ENCODE measurements at places on chromosomes 4 and X.

DNA sequence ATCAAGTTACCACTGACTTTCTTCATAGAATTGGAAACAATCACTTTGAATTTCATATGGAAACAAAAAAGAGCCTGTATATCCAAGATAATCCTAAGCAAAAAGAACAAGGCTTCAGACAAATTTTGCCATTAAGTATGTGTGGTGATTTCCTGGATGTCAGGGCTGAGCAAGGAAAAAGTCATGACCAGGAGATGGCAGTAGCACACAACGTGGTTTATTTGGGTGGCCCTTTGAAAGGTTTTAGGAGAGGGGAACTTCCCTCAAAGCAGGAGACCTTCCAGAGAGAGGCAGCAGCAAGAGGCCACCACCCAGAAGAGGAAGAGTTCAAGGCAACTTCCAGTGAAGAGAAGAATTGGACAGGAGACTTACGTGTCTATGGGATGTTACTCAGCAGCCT, 18.1 kb upstream of the ZXDB start:
- DNase-seq = no peak

GRCh38 chrX:153353416-153353815, 19.5 kb downstream of the ZNF275 start:
- no peak for DNase-seq

GRCh38 chrX:50577326-50577725, 106.7 kb upstream of the DGKK start:
- DNase-seq = no peak

DNA sequence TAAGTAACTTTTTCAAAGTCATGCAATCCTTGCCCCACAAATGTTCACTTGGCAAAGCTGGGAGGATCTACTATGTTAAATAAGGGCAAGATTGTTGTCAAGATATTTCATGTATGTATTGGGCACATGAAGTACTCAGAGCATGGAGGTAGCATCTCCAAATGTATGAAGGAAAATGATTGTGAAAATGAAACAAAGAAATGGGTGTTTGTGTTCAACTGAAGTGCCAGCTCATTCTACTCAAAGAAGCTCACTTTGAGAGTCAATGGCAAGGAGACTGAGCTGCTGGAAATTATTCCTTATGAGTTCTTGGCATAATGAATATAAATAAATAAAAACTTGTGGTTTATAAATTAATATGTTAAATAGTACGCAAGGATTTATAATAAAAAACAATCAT, 124.5 kb upstream of the ARSJ start:
- DNase-seq = no peak

GRCh38 chr4:135244056-135244455, 1042.5 kb upstream of the PABPC4L start:
- no peak for DNase-seq

DNA sequence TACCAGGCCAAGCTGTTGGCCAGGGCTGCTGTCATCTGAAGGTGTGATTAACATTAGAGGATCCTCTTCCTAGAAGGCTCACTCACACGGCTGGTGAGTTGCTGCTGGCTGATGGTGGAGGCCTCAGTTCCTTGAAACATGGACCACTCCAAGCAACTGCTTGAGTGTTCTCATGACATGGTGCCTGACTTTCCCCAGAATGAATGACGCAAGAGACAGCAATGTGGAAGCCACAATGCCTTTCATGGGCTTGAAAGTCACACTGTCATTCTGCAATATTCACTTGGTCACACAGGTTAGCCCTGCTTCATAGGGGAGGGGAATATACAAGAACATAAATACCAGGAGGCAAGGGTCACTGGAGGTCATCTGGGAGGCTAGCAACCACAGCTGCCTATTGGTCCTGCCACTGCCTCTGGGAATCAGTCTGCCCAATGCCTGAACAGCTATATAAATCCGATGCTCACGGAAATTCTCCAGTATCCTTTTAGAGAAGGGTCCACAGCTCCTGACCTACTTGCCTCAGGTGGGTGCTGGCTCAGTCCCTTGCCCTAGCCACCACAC, 97.1 kb upstream of the MAML3 start:
- DNase-seq = no peak

- peak; percentile 49 for DNase-seq
These were observed 8.7 kb upstream of the MSANTD1 start for GRCh38 chr4:3239998-3240920.

DNA sequence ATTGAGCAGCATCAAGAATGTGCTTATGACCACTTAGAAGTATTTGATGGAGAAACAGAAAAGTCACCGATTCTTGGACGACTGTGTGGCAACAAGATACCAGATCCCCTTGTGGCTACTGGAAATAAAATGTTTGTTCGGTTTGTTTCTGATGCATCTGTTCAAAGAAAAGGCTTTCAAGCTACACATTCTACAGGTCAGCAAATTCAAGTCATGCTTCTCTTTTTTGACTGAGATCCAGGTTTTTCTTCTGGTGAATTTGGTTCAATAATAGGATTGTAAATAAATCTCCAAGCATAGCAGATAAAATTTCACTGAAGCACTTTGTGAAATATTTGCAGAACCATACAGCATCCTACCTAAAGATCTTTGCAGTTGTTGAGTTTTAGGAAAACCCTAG, 218.1 kb downstream of the TLL1 start:
- no peak for DNase-seq

DNA sequence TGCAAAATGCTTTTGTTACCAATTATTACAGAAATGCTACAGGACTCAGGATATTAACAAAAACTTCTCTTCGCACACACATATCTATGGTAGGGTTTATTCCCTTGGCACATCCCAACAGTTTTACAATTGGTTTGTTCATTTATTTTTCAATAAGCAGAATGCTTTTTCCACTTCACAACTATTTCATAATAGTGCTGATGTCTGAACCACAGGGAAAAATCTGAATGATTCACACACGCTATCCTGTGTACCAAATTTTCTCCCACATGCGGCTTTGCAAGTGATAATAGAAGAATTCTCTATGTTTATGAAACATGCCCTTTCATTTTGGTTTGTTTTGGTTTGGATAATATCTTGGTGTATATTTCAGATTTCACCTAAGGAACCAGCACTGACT, 725.7 kb upstream of the TENM3 start:
- DNase-seq = no peak

GRCh38 chr4:88043586-88044340, 36.3 kb downstream of the PKD2 start:
- DNase-seq = no peak

GRCh38 chr4:110124711-110125110, 73.7 kb downstream of the ELOVL6 start:
- no peak for DNase-seq

- DNase-seq = no peak
These were observed 112.1 kb downstream of the DRD5 start for GRCh38 chr4:9893329-9894108.

DNA sequence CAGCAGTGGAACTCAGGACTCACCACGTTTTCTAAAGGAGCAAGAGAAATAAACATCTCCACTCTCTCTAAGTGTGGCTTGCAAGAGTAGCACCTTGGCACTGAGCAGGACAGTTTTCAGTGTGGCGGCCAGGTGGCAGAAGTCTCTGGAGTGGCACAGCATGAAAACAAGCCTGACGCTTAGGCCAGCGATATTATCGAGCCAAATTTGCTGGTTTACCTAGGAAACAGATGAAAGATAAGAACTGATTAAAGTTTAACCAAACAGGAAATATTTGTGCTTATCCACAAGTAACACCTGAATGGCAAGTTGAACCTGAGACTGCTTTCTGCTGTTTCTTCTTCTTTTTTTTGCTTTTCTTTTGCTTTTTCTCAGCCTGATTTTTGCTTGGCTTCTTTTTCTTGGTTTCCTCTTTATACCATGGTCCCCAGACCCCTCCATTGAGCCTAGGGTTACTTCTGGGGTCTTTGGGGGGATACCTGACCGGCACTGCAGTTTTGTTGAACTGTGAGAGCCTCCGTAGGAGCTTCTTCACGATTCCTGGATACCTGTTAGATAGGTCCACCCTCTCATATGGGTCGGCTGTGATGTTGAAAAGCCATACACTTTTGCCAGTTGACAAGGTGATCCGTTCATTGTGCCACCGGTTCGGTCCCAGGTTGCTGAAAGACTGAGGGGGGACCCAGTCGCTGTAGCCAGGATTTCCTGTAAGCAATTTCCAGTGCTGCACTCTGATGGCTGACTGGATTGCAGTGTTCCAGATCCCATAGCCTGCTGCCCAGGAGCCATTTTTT, 77.3 kb downstream of the ARSJ start:
- peak; percentile 4 for DNase-seq

DNA sequence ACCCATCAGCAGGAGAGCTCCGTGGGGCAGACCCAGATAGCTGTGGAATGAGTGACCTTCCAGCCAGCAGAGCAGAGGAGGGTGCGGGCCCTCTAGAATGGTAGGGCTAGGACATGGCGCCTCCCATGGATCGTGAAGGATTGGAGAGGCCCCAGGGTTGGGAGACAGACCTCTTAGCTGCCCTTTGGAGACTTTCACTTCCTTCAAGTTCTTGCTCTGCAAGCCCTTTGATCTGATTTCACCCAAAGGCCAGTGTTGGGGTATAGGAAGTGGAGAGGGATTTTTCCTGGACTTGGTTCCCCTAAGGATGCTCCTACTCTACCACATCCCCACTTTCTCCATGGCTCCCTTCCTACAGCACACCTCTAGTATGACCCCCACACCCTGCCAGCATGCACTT, 3.0 kb downstream of the SASH3 start:
- no peak for DNase-seq

DNA sequence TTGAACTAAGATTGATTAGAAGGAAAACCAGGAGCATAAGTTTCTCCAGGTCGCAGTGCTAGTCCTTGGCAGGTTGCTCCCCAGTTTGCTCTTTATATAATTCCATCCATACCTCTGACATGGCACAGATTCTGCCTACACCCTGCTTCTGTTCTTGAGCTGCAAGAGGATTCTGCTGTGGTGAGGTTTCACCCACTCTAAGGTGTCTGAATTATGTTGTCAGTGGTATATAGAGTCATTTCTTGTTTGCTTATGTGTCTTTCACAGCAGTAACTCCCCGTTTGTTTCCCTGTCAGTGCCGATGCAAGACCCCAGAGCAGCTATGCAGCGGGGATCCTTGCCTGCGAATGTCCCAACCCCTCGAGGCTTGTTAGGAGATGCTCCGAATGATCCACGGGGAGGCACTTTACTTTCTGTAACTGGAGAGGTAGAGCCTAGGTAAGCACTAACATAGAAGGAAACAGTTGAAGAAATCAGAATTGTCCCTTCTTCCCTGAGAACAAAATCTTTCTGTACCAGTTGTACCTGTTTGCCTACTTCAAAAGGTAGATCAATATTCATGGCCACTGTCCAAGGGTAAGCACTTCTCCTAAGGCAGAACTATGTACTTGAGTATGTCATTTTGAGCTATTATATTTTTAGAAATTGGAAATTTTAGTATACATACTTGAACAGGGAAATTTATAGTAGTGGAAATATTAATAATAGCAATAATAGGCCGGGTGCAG, 11.2 kb downstream of the CSTF2 start:
- no peak for DNase-seq

GRCh38 chr4:479972-480371, 19.0 kb downstream of the ZNF721 start:
- no peak for DNase-seq

GRCh38 chr4:15065516-15065915, 63.2 kb downstream of the CPEB2 start:
- no peak for DNase-seq

- DNase-seq = no peak
These were observed 102.1 kb downstream of the AREG start for GRCh38 chr4:74547042-74547441.

DNA sequence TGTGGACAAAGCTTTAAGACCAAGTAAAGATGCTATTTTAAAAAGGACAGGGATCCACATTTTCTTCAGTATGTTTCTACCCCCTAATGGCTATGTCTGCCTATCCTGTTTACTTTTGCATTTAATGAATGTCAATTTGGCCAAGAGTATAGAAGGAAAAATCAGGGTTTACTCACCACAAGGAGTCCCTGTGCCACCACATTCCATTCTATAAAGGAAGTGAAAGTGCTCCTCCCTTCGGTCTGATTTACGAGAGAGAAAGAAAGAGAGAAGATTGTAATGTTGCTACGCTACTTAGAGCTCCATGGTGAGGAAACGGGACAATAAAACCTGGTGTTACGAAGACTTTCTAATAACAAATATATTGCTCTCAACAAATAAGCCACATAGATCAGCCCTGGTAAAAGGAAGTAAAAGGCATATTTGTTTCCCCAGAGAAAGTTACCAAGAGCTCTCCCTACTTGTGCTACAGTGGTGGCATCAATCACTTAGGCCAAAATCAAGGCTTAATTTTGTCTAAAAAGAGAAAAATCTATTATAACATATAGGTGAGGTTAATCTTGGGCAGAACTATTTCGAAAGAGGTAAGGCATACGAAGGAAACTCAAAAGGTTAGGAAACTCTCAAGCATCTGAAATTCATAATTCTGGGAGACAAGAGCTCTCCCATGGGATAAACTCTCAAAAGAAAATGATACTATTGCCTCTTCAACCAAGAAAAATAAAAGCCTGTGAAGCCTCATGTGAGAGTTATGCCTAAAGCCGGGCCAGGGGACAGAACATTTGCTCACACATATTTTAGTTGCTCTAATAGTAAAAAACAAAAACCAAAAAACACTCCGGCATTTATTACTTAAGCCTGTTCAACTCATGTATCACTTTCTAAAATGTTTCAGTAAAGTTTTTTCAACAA, 29.5 kb downstream of the TAPT1 start:
- DNase-seq = peak; percentile 2

DNA sequence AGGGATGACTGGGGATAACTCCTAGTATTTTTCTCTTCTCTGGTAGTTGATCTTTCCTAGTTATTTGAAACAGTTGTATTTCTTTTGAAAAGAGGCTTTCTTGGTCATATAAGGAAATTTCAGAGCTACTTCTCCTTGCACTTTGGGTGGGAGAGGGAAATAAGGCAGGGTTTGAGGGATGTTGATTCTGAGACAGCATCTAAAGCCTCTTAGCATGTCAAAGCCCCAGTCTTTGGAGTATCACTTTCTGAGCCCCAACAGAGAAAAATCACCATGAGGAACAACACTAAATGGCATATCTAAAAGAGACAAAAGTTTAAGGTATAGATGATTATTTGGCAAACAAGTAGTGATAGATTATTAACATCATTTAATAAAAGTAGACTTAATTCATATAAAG, 688.1 kb downstream of the TRAM1L1 start:
- DNase-seq = no peak

- DNase-seq = no peak
These were observed 73.9 kb downstream of the FAT4 start for GRCh38 chr4:125388613-125389012.

GRCh38 chr4:130154901-130155300, 1058.9 kb downstream of the C4orf33 start:
- no peak for DNase-seq

DNA sequence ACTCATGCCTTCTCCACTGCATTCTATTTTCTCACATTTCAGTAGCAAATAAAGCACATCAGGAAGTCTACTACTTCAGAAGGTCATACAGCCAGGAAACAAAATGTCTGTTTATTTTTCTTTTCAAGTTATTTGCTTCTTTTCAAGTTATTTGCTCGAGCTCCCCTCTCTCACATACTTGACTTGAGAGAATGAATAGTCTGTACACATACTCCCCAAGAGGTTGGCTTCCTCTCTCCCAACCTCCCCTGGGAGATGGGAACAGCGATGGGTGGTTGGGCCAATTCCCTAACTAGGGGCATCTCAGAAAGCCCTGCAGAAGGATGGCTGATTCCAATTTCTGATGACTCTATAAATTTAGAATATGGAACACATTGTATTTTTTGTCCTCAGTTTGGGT, 64.7 kb upstream of the PTPN13 start:
- DNase-seq = no peak

GRCh38 chr4:1260418-1261106, 11.6 kb upstream of the CTBP1 start:
- no peak for DNase-seq

GRCh38 chrX:8036914-8037313, 109.7 kb upstream of the PNPLA4 start:
- peak; percentile 12 for DNase-seq

GRCh38 chrX:12570859-12571501, 220.2 kb upstream of the PRPS2 start:
- no peak for DNase-seq
